ENCODE measurements at places on chromosomes 5 and 9. TPM values are rescaled to one million over a fixed set of nuclear protein-coding genes. Genes with fewer than 3 reads are reported as not detected.

- no peaks in the 10 kb centered on the region for H3K27me3 ChIP-seq
- no peaks in the 10 kb centered on the region for H3K36me3 ChIP-seq
- peak overlapping the region; percentile 76 for H3K27ac ChIP-seq
- peak; percentile 92 for DNase-seq
Measured at GRCh38 chr5:56409331-56410190, 176.4 kb upstream of the ANKRD55 start.

DNA sequence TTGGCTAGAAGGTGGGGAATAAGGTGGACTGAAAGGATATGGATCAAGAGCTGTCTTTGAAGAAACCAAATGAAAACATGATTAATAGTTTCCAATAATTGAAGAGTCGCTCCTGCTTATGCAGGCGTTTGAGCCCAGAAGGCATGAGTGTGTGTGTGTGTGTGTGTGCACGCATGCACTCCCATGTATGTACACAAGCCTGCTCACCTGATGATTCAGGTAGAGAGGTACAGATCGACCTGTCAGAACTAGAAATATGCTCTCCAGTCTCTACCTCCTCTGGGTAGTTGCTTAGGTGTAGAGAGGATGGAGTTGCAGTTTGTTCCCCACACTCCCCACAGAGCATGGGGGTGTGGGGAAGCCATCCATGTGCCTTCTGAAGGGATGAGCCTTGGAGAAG, 1.1 kb upstream of the FGF1 start:
- no peaks in the 10 kb centered on the region for H3K36me3 ChIP-seq
- peaks cover 38% of the 10 kb centered on the region for H3K4me1 ChIP-seq
- no peak overlapping the region for H3K27ac ChIP-seq

DNA sequence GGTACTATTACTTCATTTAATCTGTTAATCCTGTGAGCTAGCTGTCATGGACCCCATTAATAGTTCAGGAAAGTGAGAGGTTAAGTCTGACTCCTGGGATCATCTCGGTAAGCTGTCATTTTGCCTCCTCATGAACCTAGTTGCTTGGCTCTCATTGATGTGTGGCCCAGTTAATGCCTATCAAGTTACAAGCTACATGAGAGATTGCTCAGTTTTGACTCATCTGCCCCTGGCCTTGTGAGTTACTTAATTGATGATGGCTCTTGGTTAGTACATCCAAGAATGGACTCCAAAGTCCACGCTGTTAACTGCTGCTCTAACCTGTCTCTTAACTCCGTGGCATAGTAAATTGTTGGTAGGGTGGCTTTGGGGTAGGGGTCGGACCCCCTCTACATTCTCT, 23.9 kb downstream of the LARP1 start:
- H3K36me3 ChIP-seq, result peaks cover 8% of the 10 kb centered on the region
- H3K27ac ChIP-seq, result no peak overlapping the region
- H3K27me3 ChIP-seq, result no peaks in the 10 kb centered on the region

- H3K27me3 ChIP-seq, result no peaks in the 10 kb centered on the region
- H3K36me3 ChIP-seq, result peaks cover 33% of the 10 kb centered on the region
- H3K4me1 ChIP-seq, result peaks cover 10% of the 10 kb centered on the region
- DNase-seq, result no peak
- no peak overlapping the region for H3K4me3 ChIP-seq
- no peak overlapping the region for H3K27ac ChIP-seq
Measured at GRCh38 chr5:177598477-177598876, 1.5 kb upstream of the B4GALT7 start.

GRCh38 chr5:33701251-33701650, 190.5 kb downstream of the ADAMTS12 start:
- H3K36me3 ChIP-seq, result no peaks in the 10 kb centered on the region
- no peaks in the 10 kb centered on the region for H3K4me1 ChIP-seq
- DNase-seq, result no peak
- no peak overlapping the region for H3K27ac ChIP-seq
- H3K4me3 ChIP-seq, result no peak overlapping the region

DNA sequence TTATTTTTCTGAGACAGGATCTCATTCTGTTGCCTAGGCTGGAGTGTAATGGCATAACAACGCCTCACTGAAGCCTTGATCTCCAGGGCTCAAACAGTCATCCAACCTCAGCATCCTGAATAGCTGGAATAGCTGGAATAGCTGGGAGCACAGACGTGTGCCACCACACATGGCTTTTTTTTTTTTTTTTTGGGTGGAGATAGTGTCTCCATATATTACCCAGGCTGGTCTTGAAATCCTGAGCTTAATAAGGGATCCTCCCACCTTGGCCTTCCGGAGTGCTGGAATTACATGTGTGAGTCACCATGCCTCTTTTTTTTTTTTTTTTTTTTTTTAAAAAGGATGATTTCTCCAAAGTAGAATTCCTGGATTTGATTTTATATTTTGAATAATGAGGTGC, 60.7 kb downstream of the NSD1 start:
- H3K27ac ChIP-seq, result no peak overlapping the region
- H3K27me3 ChIP-seq, result no peaks in the 10 kb centered on the region
- peaks cover 45% of the 10 kb centered on the region for H3K36me3 ChIP-seq
- no peak overlapping the region for H3K4me3 ChIP-seq
- DNase-seq, result peak; percentile 47

DNA sequence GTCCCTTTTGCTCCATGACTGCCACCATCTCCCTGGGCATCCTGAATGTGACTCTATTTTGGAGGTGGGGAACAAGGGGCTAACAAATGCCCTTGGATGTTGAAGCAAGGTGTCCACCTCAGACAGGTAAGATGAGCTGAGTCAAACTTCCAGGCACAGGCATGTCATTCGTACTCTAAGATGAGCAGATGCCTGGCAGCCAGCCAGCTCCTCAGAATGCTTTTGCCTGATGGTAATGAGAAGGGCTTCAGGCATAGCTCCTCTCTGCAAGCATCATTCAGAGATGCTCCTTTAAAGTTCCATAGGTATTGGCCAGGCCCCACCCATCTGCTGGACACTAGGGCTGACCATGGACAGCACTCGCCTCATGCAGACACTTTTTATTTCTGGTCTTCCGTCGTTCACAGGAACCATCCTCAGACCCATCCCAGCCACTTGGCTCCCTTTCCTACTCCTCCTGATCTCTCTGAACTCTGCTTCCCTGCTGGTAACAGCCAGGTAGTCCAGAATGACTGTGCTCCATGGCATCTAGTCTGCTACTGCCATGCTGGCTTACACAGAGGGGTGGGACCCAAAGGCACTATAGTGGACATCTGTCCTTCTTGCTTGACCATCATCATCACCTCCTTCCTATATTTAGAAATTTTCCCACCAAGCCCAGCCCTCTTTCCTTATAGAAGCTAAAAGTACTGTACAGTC, 118.8 kb downstream of the GLIS3 start:
- no peaks in the 10 kb centered on the region for H3K27me3 ChIP-seq
- H3K4me1 ChIP-seq, result no peaks in the 10 kb centered on the region
- no peak overlapping the region for H3K4me3 ChIP-seq
- DNase-seq, result no peak
- no peaks in the 10 kb centered on the region for H3K36me3 ChIP-seq

- H3K36me3 ChIP-seq, result peaks cover 3% of the 10 kb centered on the region
- peaks cover 38% of the 10 kb centered on the region for H3K4me1 ChIP-seq
- peak; percentile 70 for DNase-seq
Measured at GRCh38 chr5:95822043-95822541, 434 bp downstream of the GLRX start.

DNA sequence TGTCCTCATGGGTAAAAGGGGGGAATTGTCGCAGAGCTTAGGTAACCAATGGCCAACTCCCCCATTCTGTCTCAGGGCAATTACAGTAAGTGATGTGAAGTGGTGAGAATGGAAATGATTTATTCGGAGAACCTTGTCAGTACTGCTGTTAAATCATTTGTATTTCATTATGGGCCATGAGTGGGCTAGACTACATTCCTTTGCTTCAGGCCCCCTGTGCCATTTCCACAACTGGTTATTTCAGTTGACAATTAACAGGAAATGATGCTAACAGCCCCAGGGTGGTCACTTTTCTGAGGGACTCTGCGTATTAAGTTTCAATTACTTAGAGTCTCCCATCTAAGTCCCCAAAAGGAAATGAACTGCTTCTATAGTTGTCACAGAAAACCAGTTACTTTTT, 653.7 kb downstream of the CCDC171 start:
- peaks cover 2% of the 10 kb centered on the region for H3K4me1 ChIP-seq
- no peak overlapping the region for H3K27ac ChIP-seq
- DNase-seq, result no peak

GRCh38 chr5:60334281-60334713, 365.7 kb downstream of the DEPDC1B start:
- DNase-seq, result no peak
- no peaks in the 10 kb centered on the region for H3K4me1 ChIP-seq
- no peaks in the 10 kb centered on the region for H3K36me3 ChIP-seq
- H3K4me3 ChIP-seq, result no peak overlapping the region

The EPB41L4B gene
- polyA plus RNA-seq, result 11.9 TPM

The SPINK13 gene
- polyA plus RNA-seq, result not detected

The BAAT gene
- 0.39 TPM for polyA plus RNA-seq
